Fibroblast of lung (primary cell): ENCODE measurements at places on chromosomes 3 and 15. TPM values are rescaled to one million over a fixed set of nuclear protein-coding genes. Genes with fewer than 3 reads are reported as not detected.
A peak's percentile ranks its signal among the peaks of the same experiment; 100 is the strongest.

DNA sequence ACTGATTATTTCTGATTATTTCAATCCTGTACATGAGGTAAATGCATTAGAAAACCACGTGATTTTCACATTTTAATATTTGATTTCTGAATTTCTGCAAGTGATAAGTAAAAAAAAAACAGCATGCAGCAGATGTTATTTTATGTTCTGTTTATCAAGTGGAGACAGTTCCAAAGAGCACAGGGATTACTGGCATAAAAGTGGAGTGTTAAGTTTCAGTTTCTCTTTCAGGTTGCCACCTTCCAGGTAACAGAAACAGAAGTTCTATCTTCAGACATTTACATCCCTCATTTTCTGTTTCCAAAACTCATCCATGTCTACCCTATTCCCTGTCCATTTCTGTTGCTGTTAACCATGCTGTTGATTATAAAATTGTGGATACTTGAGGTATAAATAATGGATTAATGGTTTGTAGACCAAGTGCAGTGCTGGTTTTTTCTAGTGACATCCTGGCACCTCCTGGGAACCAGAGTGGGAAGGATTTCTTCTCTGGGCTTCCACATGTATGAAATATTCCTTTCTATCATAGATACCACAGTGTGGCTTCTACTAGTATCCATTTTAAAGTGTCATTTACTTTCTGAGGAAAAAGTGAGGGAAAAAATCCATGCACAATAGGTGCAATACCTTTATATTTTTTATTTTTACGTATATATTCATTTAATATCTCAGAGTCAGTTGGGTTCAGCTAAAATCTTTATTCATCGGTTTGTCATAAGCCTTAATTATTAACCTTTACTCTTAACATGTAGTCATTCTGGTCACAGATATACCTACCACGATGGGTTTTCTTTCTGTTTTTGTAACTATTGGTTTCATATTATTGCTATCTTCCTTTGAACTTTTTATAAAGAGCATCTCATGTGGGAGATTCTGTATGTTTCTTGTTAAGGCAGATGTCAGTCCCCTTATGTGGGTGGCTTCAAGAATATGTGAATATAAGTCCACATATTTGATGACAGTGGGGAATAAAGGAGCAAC, 1010.0 kb downstream of the SQOR start:
- no peaks in the 10 kb centered on the region for H3K36me3 ChIP-seq
- H3K4me1 ChIP-seq = no peaks in the 10 kb centered on the region
- no peak overlapping the region for H3K4me3 ChIP-seq
- H3K27ac ChIP-seq = no peak overlapping the region

DNA sequence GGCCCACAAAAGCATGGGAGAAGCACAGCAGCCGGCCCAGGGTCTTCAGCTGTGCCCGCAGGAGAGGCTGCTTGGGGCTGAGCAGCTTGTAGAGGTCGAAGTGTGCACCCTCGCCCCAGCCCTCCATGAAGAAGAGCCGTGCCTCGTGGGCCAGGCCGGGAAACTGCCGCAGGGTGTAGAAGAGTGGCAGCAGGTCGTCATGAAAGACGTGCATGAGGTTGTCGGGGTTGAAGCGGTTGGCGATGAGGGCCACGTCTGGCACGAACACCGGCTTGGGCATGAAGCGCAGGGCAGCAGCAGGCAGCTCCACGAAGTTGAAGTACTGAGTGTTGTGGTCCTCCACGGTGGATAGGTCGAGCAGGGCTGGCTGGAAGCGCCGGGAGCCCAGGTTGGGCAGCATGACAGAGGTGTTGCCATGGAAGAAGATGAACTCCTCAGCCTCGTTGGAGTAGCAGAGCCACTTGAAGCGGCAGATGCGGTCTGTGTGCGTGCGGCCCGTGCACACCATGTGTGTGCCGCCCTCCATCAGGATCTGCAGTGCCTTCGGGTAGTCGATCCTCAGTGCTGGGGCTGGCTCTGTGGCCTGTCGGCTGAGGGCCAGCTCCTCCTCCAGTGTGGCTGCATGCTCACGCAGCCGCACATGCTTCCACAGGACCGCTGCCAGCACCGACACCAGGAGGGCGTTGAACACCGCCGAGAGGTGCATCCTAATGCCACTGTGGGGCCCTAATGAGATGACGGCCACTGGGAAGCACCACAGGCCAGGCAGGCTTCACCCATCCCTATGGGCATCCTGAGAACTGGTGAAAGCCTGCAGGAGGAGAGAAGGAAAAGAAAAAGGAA, 24.9 kb downstream of the POMGNT2 start:
- no peak overlapping the region for H3K4me3 ChIP-seq
- no peak overlapping the region for H3K27ac ChIP-seq
- H3K4me1 ChIP-seq = no peaks in the 10 kb centered on the region
- H3K27me3 ChIP-seq = no peaks in the 10 kb centered on the region
- H3K36me3 ChIP-seq = no peaks in the 10 kb centered on the region
- DNase-seq = no peak

- no peaks in the 10 kb centered on the region for H3K27me3 ChIP-seq
- DNase-seq = no peak
- no peak overlapping the region for H3K27ac ChIP-seq
- H3K4me1 ChIP-seq = no peaks in the 10 kb centered on the region
- H3K36me3 ChIP-seq = no peaks in the 10 kb centered on the region
- no peak overlapping the region for H3K4me3 ChIP-seq
Measured at GRCh38 chr3:134827213-134827612, 32.2 kb downstream of the EPHB1 start.

GRCh38 chr3:85584779-85585356, 626.1 kb downstream of the CADM2 start:
- no peaks in the 10 kb centered on the region for H3K27me3 ChIP-seq
- no peaks in the 10 kb centered on the region for H3K4me1 ChIP-seq
- H3K4me3 ChIP-seq = no peak overlapping the region
- H3K36me3 ChIP-seq = no peaks in the 10 kb centered on the region

DNA sequence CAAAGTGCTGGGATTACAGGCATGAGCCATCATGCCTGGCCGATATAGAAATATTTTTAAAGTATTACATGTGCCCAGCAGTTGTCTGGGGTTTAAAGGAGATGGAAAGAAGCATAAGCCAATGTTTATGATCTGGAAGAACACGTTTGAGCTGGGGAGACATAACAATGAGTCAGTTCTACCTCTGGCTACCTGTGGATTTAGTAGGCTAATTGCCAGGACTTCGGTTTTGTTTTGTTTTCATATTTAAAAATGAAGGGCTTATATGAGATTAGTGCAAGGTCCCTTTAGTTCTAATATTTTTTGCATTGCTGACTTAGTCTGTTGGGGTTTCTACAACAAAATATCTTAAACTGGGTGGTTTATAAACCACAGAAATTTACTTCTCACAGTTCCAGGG, 22.9 kb upstream of the TNFSF10 start:
- H3K4me3 ChIP-seq = no peak overlapping the region
- peak; percentile 31 for DNase-seq
- no peaks in the 10 kb centered on the region for H3K4me1 ChIP-seq
- no peaks in the 10 kb centered on the region for H3K27me3 ChIP-seq
- H3K36me3 ChIP-seq = no peaks in the 10 kb centered on the region

DNA sequence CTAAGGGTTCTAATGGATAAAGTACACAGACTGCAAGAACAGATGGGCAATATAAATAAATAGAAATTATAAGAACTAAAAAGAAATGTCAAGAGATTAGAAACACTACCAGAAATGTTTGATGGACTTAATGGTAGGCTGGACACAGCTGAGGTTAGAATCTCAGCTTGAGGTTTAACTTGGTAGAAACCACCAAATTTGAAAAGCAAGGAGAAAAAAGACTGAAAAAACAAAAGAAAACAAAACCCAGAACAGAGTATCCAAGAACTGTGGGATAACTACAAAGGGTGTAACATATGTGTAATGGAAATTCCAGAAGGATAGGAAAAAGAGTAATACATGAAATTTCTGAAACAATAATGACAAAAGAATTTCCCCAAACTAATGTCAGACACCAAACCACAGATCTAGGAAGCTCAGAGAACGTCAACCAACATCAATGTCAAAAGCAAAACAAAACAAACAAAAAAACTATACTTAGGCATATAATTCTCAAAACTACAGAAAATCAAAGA, 35.0 kb downstream of the RFX7 start:
- no peak overlapping the region for H3K27ac ChIP-seq
- H3K4me1 ChIP-seq = no peaks in the 10 kb centered on the region
- H3K36me3 ChIP-seq = no peaks in the 10 kb centered on the region

- H3K4me3 ChIP-seq = no peak overlapping the region
- no peaks in the 10 kb centered on the region for H3K36me3 ChIP-seq
- no peak for DNase-seq
- no peak overlapping the region for H3K27ac ChIP-seq
- H3K4me1 ChIP-seq = peaks cover 12% of the 10 kb centered on the region
Measured at GRCh38 chr3:113245761-113246161, 34.4 kb downstream of the BOC start.

Gene SLC51B
- 0.51 and 0.66 TPM in 2 replicates for total RNA-seq

Gene SEMA3G
- total RNA-seq = under 0.01 and 0.17 TPM in 2 replicates
